NCI-H510A (cell line): ENCODE measurements at places on chromosomes 2 and 18.

- no peak for DNase-seq
Observed at GRCh38 chr2:88329815-88330603, 122.5 kb downstream of the FOXI3 start.

- no peak for DNase-seq
Observed at GRCh38 chr2:71563872-71564271, 110.5 kb downstream of the DYSF start.

DNA sequence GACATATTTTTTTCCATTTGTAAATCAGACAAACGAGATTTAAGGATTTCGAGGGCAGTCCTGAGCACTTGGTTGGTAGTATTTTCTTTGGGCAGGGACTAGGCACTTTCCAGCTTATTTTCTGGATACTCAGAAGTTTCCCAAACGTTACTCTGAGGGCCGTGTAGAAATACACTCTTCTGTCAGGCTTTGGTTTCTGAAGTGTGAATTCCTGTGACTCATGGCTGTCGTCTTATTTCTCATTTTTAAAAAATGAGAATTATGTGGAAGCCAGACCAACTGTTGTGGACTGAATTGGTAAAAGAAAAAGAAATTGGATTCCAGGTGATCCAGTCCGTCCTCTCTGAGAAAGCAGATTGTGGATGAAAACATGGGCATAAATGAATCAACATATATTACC, 658.6 kb upstream of the FANCL start:
- no peak for DNase-seq

DNA sequence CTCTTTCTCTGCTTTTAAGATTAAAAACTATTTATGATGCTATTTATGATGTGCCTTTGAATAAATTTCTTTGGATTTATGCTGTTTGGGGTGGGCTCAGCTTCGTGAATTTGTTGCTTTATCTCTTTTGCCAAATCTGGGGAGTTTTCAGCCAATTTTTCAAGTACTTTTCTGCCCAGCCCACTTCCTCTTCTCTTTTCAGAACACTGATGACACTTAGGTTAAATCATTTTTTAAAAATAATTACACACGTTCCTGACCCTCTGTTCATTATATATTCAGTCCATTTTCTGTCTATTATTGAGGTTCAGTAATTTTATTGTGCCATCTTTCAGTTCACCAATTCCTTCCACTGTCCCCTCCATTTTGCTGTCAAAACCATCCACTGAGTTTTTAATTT, 14.8 kb upstream of the BCL2L11 start:
- DNase-seq: no peak

DNA sequence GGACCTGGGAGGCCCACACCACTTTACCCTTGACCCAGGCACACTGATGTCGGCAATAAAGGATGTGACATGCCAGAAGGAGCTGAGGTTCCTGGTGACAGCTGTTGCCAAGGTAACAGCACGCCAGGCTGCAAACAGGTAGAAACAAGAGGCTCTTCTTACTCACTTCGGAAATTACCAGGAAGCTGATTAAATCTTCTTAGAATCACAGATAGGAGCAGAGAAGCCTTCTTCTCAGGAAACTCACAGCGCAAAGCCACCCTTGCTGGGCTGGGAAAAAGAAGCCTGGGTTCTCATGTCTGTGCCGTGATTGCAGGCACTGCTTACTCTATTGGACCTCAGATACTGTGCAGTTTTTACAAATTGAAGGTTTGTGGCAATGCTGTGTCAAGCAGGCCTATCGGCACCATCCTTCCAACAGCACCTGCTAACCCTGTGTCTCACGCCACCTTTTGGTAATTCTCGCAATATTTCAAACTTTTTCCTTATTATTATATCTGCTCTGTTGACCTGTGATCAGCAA, 61.0 kb upstream of the TAF1B start:
- no peak for DNase-seq

- no peak for DNase-seq
Observed at GRCh38 chr2:201986463-201986735, 47.3 kb upstream of the FZD7 start.

DNA sequence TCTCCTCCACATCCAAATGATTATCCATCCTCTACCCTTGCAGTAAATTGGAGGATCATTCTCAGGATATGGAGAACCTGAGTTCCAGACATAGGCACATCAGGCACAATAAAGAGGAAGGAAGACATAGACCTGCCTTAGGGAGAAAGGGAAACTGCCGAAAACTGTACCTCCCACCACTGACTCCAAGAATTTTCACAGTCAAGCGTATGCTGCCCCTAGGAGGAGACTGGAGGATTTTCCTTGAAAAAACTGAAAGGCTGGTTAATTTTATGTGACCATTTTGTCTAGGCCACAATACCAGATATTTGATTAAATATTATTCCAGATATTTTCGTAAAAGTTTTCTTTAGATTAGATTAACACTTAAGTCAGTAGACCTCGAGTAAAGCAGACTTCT, 638.5 kb upstream of the PKDCC start:
- DNase-seq: no peak

- no peak for DNase-seq
Observed at GRCh38 chr2:186349508-186349907, 136.6 kb upstream of the ZC3H15 start.

GRCh38 chr2:214203214-214203613, 207.6 kb upstream of the VWC2L start:
- no peak for DNase-seq

DNA sequence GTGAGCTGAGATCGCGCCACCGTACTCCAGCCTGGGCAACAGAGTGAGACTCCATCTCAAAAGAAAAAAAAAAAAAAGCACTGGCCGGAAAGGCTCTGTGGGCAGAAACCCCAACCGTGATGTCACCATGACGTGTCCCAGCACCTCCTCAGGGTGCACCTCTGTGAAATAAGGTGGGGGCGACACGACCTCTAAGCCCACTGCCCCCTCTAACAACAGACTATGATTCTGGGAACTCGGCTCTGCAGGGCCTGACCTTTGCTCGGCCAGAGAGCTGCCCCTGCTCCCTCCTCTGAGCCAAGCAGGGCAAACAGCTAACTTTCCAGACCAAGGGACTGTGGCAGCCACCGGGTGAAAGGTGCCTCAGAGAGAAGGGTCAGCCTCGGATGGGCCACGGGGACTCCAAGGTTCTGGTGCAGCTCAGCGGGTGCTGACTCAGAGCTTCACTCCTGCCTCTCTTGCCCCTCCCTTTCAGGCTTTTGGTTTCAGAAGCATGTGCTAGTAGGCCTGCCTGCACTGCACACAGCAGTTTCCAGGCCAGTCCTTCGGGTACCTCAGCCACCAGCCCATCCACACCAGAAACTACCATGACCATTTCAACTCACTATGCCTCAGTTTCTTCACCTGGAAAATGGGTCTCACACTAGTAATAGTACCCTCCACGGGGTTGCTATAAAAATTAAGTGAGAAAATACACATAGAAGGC, 8.0 kb downstream of the TMBIM1 start:
- no peak for DNase-seq

GRCh38 chr2:62440281-62440946, 65.6 kb downstream of the TMEM17 start:
- no peak for DNase-seq

GRCh38 chr2:138491495-138491862, 10.1 kb upstream of the SPOPL start:
- DNase-seq: no peak

- DNase-seq: no peak
Observed at GRCh38 chr2:61959381-61960293, 54.2 kb downstream of the COMMD1 start.

DNA sequence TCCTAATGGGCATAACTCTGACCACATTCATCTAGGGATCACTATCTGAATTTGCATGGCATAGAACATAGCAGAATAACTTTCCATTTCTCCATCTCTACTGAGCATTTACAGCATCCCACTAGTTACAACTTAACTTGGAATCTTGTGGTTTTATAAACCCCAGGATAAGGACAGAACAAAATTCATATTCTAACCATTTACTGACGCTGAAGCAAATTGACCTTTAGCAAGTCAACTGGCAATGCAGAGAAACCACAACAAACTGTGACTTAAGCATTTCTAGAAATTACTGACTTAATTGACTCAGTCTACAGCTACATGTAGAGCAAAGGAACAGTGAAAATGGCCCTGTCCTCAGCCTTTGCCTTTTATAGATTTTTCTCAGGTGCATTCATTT, 61.2 kb downstream of the DCC start:
- DNase-seq: no peak

DNA sequence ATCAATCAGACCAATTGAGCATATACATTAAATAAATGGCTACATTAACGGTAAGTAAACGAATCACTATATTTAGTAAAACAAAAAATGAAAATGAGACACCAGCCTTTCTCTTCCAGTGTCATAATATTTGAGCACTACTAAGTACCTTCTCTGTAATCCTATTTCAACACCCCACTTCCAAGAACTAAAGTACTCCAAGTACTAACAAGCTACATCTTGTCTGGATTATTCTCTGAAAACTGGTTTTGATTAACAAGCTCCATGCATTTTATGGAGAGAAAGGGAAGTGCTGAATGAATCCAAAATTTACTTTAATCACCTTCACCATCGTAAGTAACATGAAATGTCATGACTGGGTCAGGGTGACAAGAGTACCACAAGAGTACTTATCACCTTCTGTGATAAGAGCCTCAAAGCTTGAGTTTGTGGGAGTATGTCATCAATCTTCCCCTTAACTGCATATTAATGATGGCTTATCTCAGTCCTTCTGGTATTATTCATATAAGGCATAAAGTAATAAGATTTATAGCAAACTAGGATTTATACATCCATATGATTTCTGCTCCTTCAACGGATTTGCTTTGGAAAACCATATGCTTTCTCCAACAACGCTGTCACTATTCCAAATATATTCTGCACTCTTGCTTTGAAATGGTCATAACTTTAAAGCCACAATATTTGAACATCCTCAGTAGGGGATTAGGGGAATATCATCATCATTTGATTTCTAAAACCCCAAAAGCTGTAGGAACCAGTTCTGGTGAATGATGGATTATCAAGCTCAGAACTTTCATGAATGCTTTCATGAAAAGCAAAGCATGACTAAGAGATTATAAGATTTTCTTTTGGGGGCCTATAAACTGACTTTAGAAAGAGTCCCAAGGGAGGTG, 127.0 kb downstream of the ANTXR1 start:
- no peak for DNase-seq

DNA sequence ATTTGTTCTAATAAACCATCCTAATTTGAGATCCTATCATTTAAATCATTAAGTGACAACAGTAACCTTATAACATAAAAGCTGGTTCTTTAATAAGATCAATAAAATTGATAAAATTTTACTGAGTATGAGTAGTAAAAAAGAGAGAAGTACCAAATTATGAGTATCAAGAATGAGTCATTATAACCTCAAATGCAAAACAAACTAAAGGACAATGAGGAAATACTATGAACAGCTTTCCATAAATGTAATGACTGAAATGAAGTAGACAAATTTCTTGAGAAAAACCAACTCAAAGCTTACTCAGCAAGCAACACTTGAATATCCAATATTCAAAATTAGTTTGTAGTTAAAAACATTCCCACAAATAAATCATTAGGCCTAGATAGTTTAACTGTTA, 433.0 kb downstream of the ZEB2 start:
- DNase-seq: no peak

DNA sequence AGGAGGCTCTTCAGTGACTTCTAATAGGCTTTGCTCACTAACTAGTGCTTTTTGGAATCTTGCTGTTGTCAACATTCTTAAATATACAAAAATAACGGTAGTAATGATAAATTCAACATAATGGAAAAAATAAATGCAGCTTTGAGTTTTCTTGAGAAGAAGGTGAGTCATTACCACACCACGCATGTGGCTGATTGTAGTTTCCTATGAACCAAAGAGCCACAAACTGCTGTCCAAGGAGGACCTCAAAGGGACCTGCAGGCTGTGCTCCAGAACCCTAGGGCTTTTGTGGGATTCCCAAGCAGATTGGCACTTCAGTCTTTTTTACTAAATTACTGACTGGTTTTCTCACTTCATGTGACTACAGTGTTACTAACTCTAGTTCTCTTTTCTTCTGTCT, 66.7 kb downstream of the TPGS2 start:
- no peak for DNase-seq

GRCh38 chr2:36695746-36696415, 626 bp upstream of the VIT start:
- DNase-seq: no peak

- no peak for DNase-seq
Observed at GRCh38 chr18:11972371-11973174, 8.7 kb upstream of the IMPA2 start.

GRCh38 chr2:114083717-114084387, 194.0 kb downstream of the ACTR3 start:
- no peak for DNase-seq

GRCh38 chr18:48676346-48676745, 137.5 kb downstream of the CTIF start:
- no peak for DNase-seq

- no peak for DNase-seq
Observed at GRCh38 chr2:206996556-206997065, 57.3 kb downstream of the CPO start.

- no peak for DNase-seq
Observed at GRCh38 chr2:95384854-95385569, 17.5 kb upstream of the FAHD2A start.

DNA sequence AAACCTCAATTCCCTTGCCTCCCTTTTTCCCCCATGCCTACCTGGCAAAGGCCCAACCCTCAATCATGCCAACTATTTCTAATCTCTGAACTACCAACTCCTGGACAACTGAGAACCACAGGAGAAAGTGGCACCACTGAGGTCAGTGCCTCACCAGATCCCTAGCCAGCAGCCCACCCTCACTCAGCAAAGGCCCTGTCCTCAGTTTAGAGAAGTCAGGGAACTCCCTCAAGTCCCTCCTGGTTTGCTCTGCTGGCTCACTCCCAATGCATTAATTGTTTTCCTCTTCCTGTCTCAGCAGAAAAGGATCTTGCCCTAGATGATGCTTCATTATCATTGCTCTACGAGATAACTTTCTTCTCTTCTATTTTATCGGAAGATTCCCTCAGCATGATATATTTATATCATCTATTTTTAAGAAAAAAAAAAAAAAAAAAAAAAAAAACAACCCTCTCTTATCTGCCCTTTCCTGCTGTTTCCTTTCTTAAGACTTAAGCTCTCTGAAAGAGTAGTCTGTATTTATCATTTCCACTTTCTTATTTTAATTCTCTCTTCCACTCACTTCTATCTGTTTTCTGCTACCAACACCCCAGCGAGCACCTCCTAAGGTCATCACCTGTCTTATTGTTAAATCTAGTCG, 22.7 kb upstream of the ZBTB14 start:
- no peak for DNase-seq

- no peak for DNase-seq
Observed at GRCh38 chr2:46718784-46719183, 196.8 kb downstream of the MCFD2 start.
